ENCODE measurements at places on chromosomes 3 and 15.
A peak's percentile ranks its signal among the peaks of the same experiment; 100 is the strongest.

DNA sequence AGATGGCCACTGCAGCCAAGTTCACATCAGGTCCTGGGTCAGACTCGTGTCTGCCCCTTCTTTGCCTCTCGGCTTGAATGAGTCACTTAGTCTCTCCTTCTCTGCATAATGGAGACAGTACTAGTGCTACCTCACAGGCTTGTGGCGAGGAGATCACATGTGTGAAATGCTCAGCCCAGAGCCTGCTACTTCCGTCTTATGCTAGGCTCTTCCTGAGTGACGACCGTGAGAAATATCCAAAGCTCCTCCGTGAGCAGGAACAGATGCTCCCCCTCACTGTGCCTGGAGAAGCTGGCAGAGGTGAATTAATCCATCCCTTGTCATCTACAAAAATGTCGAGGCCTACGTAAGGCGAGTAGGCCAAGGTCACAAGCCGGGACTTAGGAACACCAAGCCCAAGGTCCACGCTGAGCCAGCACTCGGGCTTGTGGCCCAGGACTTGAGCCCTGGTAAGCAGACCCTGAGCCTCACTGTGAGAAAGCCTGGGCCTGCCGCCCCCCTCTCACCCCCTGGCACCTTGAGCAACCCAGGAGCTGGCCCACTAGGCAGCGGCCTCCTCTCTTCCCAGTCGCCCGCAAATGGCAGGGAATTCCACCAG, 17.9 kb downstream of the PAK6 start:
- DNase-seq: no peak

DNA sequence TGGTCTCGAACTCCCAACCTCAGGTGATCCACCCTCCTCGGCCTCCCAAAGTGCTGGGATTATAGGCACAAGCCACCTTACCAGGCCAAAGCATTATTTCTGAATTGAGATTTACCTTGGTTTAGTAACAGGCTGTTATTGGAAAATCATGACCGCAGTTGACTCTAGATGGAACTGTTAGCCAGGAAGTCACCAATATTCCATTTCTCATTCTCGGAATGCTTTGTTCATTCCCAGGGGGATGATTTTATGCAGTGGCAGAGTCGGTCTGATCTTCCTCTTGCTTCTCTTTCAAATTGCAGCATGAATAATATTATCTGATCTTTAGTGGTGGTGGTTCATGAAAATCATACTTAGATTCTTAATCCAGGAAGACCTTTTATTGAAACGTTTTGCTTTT, 195.5 kb upstream of the MBNL1 start:
- no peak for DNase-seq

- no peak for DNase-seq
Measured at GRCh38 chr3:45163481-45163880, 17.3 kb upstream of the CDCP1 start.

- no peak for DNase-seq
Measured at GRCh38 chr15:51938286-51938685, 33.3 kb downstream of the LEO1 start.

DNA sequence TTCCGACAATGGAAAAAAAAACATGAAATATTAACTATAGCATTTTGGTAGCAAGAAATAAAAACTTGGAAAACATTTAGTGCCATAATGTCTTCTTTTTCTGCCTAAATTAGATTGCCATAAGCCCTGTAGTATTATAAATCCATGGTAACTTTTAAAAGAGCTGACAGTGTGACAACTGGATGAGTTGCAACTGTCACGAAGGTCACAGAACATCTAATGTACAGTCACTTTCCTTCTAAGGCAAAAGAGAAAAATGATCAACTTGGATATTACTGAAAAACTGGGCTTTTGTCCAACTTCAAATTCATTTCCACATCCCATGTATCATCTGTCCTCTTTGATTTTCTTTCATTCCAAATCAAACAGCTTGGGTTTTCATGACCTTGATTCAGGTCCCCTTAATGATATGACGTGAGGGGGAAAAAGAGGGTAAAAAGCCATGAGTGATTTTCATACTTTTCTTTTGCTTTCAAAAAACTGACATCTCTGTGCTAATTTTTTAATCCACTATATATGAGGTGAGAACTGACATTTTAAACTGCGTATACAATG, 602 bp downstream of the CPB1 start:
- DNase-seq: no peak

DNA sequence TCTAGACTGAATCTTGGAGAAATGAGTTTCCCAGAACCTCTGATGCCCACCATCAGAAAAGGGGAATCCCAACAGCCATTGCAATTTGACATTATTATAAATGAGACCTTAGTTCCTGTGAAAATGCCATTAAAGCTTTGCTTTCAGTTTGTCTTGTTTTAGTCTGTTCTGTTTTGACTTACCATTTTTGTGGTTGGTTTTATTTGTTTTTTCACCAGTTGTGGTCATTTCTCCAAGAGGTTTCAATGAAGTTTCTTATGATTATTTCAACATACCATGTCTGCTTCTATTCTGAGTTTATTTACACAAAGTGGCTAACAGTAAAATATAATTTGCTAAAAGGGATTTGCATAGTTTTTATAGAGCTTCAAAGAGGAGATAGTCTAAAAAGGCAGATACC, 175.0 kb upstream of the MCTP2 start:
- no peak for DNase-seq

DNA sequence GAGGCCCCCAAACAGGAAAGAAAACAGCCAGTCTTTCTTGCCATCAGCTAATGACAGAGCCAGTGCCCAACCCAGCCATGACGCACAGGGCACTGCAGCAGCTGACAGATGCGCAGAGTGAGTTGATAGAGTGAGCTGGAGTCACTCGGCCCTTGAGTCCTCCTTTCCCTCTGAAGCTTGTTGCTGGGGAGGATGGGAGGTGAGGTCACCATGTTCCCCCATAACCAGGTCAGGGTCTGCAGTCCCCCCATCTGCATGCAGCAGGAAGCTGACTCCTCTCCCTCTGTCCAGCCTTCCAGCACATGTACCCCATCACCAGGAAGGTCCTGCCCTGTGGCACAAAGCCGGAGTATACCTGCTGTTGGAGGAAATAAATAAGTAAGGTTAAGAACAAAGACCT, 174.6 kb downstream of the ABHD5 start:
- DNase-seq: no peak

DNA sequence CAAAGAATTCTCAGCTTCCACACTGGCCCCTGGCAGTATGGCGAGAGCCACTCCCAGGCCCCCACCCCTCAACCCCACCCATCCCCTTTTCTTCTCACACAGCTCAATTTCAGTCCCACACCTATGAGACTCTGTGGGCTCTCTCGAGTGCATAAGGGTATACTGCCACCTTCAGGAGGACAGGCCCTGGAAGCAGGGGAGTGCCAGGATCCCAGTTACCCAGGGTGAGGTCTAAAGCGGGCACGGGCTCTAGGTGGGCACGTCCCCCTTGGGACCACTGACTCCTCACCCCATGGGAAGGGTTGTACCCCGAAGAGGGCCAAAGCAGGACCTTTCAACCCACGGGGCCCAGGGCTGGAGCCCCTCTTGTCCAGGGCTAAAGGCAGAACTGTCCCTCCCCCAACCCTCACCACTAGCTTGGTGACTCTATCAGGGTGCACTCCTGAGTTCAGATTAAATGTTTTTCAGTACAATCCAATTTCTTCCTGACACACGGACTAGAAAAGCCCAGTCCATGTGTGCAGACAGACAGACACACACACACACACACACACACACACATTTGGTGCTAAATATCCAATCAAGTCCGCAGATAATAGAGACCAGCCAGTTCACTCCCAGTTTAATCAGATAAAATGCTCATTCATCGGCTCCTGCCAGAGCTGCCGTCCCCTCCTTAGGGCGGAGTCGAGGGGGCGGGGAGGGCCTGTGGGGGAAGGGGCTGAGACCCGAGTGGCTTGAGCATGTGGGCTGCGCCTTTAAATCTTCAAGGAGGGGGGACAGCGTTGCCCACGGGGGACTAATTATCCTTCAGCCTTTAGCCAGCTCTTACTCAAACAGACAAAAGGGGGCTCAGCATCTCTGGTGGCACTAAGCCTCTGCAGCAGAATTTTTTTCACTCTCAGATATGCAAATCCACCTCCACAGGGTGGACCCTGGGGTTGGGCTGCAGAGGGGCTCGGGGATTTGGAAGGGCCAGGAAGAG, 59.3 kb downstream of the CYP11A1 start:
- DNase-seq: peak; percentile 84

DNA sequence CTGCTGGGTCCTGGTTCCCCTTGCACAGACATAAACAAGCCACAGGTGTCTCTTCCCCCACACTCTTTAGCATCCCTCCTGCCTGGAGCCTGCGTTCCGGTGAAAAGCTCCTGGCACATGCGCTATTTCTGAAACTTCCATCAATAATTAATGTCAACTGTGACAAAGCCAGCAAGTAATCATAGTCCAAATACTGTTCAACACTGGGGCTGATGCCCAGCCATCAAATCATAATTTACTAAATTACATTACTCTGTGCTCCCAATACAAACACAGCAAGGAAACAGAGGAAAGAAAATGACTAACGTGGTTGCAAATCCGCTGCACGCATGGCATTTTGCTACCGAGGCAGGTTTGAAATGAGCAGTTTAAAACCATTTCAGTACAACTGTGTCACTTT, 294.7 kb downstream of the ERC2 start:
- no peak for DNase-seq

GRCh38 chr3:114904633-114905032, 242.5 kb downstream of the ZBTB20 start:
- no peak for DNase-seq

DNA sequence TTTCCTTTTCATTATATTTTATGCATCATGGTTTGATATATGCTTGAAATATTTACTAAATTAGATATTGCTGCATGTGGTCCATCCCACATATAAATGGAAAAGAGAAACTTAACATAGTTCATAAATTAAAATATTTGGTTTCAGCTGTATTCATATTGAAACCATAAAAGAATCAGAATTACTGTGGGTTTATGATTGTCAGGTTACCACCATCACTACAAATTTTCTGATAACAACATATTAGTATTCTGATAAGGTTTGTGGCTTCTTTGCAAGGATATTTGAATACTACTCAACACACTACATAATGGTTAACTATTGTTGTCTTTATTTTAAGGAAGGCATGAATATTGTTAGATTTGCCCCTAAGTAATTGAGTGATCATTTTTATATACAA, 235.5 kb downstream of the UBE2E2 start:
- no peak for DNase-seq

DNA sequence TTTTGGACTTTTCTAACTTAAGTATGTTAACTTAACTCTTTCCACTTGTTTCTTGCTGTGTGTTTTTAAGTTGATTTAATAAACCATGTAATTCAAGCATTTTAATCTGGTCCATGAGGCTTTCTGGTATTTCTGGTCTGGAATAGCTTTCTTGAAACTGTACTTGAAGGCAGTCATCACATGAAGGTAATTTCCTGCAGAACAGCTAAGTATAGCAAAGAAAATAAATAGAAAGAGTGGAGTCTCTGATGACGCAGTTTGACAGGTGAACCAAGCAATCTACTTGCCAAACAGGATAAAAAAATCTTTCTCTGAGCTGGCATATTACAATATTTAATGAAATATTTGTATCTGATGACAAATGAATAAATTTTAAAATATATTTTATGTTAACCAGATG, 74.9 kb downstream of the BTLA start:
- DNase-seq: no peak

- no peak for DNase-seq
Measured at GRCh38 chr15:28228096-28228495, 93.9 kb downstream of the HERC2 start.

DNA sequence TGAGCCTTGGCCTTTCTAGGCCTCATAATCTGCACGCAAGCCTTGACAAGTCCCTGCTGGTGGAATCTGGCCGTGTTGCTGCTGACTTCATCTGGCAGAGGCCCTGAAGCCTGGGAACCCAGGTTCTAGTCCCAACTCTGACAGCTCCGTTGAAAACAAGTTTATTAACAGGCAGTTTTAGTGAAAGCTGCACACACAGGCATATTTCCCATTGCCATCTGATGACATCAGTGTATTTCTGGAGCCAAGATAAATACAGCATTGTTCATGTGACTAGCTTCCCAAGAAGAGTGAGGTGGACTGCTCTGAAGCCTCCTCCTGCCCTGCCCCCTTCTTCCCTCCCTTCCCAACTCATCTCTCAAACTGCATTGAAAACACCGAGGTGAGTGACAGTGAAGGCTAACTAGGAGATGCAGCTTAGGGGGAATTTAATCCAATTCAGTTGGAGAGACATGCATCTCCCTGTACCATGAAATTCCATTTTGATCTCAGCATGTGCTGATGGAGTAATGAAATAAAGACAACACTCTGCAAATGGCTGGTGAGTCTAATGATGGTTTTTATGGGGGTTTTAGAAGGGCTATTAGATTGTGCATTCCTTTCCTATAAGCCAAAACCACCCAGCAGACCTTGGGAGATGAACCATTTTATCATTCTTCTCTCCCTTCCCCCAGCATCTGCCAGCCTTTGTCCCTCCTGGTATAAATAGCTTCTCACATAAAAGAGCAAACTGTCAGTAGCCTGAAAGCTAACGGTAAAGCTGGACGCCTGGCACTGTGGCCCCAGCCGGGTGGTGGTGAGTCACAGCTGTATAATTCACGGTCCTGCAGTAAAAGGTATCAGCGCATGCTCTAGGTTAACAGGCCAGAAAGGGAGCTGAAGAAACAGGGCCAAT, 38.0 kb downstream of the PRICKLE2 start:
- DNase-seq: peak; percentile 75

DNA sequence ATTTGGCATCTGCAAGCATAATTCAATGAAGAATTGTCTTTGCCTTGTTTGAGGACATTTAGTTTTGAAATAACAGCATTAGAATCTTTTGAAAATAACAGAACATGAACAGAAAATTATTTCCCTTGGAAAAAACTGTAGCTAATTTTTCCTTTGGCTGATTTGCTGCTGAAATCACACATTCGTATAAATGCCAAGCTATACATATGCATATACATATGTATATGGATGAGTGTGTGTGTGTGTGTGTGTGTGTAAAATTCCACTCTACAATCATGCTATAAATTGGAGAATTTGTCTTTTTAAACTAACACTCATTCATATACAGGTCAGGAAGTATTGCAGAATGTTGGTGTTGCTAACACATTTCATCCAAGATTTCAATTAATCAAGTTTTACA, 57.9 kb downstream of the SAMMSON start:
- DNase-seq: no peak

DNA sequence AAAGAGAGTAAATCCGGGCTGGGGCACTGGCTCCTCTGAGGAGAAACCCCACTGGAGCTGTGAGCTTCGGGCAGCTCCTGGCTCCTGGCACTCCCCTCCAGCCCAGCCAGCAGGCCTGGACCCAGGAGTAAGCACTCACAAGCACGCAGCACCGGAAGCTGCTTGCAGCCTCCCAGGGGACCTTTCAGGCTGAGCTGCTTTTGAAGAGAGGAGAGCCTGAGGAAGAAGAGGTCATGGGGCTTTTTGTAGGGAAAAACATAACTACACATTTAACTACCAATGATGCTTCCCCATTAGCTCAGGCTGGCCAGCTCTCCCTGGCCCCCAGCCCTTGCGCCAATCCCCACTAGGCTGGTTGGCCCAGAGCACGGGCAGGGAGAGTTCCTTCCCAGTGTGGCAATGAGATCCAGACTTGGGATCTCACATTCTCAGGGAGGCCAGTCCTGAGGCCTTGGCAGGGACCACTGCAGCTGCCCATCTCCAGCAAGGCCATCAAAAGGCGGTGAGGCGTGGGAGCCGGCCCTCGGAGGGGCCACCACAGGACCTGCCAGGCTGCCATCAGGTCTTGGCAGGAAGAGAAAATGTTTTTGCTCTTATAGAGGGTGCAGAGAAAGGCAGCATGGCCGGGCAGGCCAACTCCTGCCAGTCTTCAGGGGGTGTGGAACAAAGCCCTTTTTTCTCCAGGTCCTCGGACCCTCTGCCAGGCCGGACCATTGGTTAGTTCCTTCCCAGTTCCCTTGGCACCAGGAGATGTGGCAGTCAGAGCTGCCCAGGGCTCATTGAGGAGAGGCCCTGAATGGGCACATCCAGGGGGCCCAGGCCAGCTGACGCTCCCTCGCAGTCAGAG, 41.5 kb upstream of the MFGE8 start:
- no peak for DNase-seq
